Muscle of leg (tissue), 16 donors: ENCODE measurements at places on chromosomes 16 and 17.

- DNase-seq = no peak
Measured at GRCh38 chr16:84617041-84617790, 662 bp downstream of the COTL1 start.

DNA sequence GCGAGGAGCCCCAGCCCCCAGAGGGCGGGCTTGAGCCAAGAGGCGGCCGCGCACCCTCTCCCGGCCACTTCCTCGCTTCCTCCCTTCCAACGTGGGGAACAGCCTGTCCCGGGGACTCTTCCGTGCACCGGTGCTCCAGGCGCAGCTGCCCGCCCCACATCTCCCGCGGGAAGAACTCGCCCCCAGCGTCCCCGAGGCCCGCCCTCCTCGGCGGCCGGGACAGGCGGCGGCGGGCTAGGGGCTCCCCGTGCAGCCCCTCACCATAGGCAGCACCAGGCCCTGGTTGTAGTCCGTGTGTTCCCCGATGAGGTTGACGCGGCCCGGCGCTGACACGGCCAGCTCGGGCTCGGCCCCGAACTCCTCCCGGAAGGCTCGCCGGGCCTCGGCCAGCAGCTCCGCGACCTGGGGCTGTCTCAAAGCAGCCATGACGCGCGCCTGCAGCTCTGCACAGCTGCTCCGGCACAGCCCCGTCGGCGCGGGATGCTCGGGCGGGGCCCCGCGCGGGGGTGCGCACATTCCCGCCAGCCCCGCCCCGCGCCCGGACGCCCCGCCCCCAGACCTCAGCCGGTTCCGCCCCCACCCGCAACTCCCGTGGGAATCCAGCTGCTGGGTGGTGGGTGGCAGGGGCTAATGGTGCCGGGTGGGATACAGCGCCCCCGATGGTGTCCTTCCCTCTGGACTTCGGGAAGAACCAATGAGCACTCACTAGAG lies at the start of gene GALK1:
TSS of gene GALK1 (minus strand) at position 482 of the 711 bp plus-strand sequence. CDS start at position 426, 56 bp downstream.
- peak; percentile 90 for DNase-seq

GRCh38 chr16:79098907-79099306 lies 501.6 kb downstream of the MAF start:
- no peak for DNase-seq

DNA sequence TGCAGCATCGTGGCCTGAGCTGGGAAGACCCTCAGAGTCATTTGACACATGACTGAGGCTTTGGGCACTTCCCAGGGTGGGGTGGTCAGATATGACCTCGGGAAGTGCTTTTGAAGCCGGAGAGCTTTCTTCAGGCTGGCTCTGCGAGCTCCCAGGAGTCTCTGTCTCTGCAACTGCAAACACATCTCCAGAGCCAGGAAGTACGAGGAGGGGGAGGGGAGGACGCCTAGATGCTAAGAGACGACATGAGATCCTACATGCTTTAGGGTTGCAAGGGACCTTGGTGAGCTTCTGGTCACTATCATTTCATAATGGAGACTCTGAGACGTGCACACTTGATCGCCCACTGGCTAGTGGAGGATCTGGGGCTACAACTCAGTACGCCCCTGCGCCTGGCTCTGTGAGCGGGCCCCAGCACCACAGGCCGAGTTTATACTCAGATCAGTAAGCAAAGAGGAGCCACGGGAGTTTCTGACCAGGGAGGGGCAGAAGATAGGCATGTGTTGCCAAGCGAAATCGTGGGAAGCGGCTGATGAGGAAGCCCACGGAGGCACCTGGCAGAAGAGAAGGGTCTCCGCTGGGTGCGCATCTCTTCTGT lies 527 bp upstream of the MGAT5B start:
- DNase-seq = peak; percentile 40

- DNase-seq = no peak
Measured at GRCh38 chr17:3804503-3804931, 3.5 kb upstream of the ITGAE start.

DNA sequence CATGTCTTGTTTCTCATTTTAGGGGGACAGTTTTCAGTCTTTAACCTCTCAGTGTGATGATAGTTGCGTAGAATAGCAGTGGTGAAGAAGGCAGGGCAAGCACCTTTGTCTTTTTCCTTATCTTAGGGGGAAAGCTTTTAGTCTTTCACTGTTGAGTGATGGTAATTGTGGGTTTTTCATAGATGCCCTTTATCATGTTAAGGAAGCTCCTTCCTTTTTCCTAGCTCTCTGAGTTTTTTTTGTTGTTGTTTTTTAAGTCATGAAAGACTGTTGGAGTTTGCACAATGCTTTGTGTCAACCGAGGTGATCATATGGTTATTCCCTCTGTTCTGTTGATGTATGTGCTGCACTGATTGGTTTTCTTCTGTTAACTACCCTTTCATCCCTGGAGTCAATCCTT lies 15.7 kb downstream of the NOL11 start:
- DNase-seq = no peak

- no peak for DNase-seq
Measured at GRCh38 chr17:31466096-31466760, 74.8 kb downstream of the RAB11FIP4 start.

GRCh38 chr17:28112181-28112580 lies 69.7 kb downstream of the NLK start:
- DNase-seq = no peak

- DNase-seq = peak; percentile 27
Measured at GRCh38 chr16:54510685-54511221, 224.2 kb upstream of the IRX3 start.

- DNase-seq = no peak
Measured at GRCh38 chr17:56113486-56113885, 39.8 kb upstream of the ANKFN1 start.

GRCh38 chr17:76277300-76278267 lies 12.4 kb downstream of the UBALD2 start:
- DNase-seq = no peak

- no peak for DNase-seq
Measured at GRCh38 chr17:31225831-31226230, 71.2 kb downstream of the OMG start.

DNA sequence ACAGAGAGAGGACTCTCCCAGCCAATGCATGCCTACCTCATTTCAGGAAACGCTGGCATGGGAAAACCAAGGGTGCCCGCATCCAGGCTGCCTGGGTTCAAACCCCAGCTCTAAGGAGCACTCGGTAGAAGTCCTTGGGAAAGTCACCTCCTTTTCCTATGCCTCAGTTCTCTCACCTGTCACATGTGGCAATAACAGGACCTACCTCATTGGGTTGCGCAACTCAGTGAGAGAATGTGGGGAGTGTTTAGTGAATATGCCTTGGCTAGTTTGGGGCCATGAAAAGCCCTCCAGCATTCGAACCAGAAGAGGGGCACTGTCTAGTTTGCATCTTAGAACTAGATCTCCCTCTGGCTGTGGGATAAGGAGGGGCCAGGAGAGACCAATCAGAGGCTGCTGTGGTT lies 9.0 kb upstream of the NXPH3 start:
- DNase-seq = no peak

- peak; percentile 61 for DNase-seq
Measured at GRCh38 chr17:40097931-40098845, 2.2 kb downstream of the NR1D1 start.

GRCh38 chr16:85682516-85682915 lies 6.2 kb downstream of the GINS2 start:
- no peak for DNase-seq

- DNase-seq = no peak
Measured at GRCh38 chr16:86786338-86786737, 208.0 kb downstream of the FOXL1 start.

GRCh38 chr17:28918295-28918694 lies 15.4 kb upstream of the DHRS13 start:
- no peak for DNase-seq

- no peak for DNase-seq
Measured at GRCh38 chr16:21222495-21223337, 10.8 kb upstream of the ANKS4B start.

DNA sequence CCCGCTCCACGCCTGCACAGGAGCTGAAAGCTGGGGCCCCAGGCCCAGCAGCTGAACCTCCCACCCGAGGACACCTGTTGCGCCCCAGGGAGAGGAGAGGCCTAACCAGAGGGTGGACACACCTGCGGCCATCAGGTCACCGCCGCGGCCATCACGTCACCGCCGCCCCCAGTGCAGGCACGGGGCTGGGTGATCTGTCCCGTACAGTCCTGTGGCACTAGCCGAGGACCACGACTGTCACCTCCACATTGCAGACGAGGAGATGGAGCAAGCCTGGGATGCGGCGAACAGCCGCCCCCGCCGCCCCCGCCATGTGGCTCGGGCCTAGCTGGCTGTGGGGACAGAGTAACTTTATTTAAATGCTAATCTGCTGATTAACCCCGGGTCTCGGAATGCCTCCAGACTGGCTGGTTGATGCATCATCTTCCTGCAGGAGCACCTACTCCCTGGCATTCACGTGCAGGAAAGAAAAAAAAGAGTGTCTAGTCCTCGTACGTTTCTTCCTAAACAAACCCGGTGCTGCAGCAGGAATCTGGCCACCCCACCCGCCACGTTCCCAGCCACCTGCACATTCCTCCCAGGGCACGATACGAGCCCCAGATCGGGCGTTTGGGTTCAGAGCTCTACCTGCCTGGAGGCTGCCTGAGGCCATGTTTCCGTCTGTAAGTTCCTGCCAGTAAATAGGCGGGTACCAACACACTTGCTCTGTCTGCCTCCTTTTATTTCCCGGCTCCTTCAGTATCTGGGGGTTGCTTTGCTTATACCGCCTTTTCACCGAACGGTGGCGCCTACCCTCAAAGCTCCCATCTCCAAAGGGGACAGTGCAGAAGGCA lies 29.9 kb downstream of the PIEZO1 start:
- no peak for DNase-seq

DNA sequence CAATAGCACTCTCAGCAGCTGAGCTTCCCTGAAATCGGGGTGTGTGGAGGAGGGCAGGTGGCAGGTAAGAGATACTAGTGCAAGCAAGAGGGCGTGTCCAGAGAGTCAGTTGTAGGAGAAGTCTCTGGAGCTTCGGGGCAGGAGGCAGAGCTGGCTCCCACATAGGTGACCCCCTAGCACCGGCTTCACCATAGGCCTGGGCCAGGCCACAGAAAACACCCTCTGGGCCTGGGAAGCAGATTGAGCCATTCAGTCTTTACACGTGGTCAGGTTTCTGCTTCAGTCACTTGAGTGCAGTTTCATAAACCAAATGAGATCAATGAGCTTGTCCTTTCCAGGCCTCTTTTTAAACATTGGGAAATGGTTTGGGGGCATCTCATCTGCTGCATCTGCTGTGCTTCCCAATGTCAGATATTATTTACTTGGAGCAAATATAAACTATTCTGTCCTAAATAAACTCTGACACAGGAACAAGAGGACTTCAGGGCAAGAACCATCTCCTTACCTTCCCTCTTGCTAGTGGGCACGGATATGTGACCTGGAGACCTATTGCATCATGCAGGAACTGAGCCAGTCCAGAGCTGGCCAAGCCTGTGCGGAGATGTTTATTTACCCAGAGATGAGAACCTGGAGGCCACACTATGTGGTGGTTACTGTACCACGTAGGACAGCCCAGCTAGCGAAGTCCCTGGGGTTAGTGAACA lies 16.1 kb downstream of the CCR7 start:
- DNase-seq = no peak

- DNase-seq = no peak
Measured at GRCh38 chr17:50668838-50669581, 34.3 kb downstream of the ABCC3 start.

DNA sequence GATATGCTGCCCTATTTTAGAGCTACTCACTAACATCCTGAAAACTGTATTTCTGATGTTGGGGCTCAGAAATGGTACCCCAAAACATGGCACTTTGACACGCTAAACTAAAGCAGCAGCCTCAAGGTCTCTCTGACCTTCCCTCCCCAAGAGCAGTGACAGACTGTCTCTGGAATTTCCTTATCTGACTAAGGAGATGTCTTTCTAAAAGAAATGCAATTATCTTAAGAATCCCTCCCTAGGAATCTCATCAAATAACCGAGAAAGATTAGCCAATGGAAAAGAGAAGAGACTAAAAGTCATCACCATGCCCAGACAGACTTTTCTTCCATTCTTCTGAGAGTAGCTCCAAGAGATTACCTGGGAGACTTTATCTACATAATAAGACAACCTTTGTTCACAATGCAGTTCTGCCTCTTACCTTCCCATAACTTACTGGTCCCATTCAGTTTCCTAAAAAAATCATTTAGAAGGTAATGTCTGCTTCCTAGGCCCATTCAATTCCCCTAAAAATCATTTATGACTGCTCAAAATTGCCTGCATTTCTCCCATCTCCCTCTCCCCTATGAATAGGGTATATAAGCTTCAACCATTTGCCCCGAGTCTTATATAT lies 123.9 kb downstream of the CPPED1 start:
- no peak for DNase-seq

GRCh38 chr16:3643095-3643730 lies 11.3 kb upstream of the DNASE1 start:
- no peak for DNase-seq

GRCh38 chr16:83674931-83675535 lies 132.7 kb upstream of the HSBP1 start:
- DNase-seq = peak; percentile 27

DNA sequence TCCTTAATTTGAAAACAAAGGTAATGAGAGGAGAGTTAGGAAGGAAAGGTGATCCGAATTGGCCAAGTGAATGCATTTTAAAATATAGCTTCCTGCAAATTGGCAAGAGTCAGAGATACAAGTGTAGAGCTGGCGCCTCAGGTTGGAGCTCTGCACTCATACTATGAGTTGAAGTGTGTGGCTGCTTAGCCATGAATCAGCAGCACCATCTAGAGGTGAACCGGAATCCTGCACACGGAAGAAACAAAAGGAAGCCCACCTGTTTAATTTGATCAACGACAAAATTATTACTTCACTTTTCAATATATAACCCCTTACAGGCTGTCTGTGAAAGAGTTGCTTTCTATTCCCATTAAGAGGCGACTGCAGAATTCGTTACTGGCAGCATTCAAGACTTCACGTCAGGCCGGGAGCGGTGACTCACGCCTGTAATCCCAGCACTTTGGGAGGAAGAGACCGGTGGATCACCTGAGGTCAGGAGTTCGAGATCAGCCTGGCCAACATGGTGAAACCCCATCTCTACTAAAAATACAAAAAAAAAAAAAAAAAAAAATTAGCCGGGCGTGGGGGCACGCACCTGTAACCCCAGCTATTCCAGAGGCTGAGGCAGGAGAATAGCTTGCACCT lies 1253.7 kb upstream of the CDH8 start:
- DNase-seq = peak; percentile 69
